ENCODE measurements at places on chromosomes 6 and 20.

DNA sequence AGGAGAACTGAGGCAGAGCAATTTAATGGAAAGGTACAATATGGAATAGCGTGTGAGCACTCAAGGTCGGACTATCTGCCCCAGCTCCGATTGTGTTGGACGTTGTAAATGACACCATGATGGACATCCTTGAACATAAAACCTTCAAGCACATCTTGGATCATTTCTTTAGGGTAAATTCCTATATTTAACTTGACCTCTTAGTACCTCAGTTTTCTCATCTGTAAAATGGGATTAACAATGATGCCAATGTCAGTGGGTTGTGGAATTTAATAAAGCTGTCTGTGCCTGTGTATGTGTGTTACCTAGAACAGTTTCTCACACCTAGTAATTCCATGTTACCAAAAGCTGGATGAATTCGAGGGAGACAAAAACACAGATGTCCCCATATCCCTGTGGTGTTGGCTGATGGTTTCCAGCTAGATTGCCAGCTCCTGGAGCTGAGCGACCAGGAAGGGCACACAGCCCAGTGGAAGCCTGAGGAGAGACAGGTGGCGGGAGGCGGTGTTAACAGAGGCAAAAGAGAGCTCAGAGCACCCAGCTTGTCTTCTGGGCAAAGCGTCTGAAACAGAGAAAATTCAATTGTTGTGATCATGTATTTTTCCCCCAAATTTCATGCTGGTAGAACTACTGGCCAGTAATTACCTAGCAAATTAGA is 32.6 kb downstream of the MDFI start:
- DNase-seq = no peak

DNA sequence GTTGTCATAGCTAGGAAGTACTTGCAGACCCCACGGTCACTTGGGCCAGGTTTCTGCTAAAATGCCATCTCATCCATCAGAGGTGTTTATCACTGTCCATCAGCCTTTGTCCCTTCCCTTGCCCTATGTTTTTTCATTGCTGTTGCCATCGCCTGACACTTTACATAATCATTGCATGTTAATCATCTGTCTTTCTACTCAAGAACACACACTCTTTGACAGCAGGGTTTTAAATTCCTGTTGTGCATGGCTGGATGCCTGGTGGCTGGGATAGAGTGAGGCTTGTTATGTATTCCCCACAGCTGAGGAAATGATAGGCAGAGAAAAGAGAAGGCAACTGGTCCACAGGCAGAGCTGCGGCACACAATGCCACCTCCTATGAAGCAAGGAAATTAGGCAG is 11.7 kb upstream of the C6orf118 start:
- no peak for DNase-seq

DNA sequence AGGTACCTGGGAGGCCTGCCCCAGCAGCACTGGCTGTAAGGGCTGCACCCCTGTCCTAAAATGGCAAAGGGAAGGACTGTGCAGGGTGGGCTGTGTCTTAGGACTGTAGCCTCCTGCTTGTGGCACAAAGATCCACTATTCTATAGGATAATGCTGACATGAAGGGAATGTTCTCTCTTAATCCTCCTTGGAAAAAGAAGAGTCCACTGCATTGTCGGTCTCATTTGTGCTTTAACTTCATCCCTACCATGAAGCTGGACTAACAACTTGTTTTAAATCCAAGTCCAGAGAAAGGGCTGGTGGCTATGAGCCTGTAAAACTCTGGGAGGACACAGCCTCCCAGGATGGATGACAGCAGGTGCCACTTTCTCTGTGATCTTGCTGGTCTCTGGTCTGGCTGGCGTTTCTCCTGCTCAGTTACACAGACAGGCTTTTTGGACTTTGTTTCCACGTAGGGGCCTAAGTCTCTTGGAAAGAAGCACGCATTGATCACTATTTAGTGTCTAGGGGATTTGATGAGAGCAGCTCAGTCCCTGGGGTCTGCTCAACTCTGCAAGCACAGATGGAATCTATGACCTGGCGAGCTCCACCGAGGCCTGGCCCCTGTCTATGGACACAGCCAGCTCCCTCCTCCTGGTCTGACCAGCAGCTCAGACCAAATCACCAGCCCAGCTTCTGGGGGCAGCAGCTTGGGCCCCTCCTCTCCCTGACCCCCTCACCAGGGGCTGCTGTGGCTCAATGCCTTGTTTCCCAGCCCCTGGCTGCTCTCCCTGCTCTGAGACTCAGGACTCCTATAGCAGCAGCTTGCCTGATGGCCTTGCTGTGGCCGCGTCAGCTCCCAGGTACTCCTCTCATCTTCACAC is 4.8 kb downstream of the CST3 start:
- no peak for DNase-seq

DNA sequence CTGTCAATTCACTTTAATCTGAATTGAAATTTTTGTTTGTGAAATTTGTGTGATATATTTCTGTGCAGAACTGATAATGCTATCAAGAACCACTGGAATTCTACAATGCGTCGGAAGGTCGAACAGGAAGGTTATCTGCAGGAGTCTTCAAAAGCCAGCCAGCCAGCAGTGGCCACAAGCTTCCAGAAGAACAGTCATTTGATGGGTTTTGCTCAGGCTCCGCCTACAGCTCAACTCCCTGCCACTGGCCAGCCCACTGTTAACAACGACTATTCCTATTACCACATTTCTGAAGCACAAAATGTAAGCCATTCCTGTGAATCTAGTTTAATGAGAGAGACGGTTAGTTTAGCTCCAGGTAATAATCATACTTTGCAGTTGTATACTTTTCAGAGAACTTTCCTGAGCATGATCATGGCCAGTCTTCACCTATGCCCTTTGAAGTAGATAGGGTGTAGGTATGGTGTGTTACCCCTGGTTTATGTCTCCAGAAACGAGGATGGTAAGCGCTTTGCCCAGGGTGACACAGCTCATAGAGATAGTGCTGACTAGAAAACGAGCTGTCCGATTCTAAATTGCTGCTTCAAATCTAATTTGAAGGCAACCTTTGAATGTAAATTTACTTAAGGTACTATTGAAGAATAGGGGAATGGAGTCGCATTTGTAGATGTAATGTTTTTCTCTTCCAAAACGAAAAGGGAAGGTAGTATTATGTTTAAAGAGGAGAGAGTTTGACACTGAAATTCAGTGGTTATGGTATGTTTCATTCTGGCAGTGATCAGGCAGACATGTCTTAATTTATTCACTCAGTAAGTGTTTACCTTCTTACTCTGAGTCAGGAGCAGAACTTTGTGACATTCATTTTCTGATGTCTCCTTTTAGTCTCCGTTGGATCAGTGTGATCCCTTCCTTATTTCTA is 11.4 kb downstream of the MYB start:
- DNase-seq = no peak

- no peak for DNase-seq
Measured at GRCh38 chr6:24252280-24252679, 105.6 kb downstream of the DCDC2 start.

DNA sequence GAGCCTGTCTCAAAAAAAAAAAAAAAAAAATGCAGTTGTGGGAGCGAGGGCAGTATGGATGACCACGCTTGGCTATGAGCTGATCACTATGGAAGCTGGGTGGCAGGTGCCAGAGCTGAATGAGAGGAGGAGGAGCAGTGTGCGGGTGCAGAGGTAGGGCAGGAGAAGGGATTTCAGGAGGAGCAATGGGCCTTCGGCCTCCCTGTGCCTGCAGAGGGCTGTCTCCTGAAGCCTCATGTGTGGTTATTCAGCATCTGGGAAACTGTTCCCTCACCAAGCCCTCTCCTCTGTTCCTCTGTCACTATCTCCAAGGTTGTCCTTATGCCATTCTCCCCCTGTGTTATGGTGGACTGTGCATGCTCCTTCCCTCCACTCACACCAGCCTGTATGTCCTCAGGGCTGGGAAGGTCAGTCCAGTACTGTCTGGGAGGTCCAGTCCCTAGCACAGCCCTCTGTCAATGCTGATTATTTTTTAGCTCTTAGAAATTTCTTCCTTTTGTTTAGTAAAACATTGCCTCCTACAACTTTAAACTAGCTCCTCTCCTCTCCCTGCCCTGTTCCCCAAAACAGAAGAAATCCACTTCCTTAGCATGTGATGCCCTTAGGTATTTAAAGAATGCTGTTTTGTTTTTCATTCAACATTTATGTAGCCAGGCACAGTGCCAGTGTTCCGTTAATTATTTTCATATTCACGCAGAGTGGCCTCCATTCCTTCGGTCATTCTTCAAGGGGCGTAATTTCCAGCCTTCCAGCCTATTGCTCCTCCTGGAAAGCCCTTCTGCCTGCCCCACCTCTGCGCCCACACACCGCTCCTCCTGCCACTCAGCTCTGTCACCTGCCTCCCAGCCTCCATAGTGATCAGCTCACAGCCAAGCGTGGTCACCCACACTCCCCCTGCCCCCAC is 48.9 kb downstream of the CNBD2 start:
- DNase-seq = no peak

DNA sequence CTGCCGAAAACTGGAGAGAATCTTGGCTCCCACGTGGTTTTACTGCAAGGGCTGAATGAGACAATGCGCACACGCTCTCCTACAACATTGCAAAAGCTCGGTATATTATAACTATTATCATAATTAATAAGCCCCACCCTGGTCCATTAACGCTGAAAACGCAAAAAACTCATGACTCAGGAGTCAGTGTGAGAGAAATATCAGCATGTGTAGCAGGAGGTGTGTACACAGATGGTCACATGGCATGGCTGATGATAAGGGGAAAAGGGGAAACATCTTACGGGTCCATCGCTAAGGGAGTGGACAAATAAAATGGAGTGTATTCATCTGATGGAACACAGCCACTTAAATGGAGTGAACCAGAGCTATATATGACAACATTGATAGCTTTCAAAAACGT is 29.2 kb downstream of the CDH22 start:
- DNase-seq = no peak

- DNase-seq = no peak
Measured at GRCh38 chr20:32528171-32528891, 56.8 kb downstream of the NOL4L start.

GRCh38 chr20:60137657-60138245 is 179.5 kb downstream of the CDH26 start:
- peak; percentile 39 for DNase-seq

DNA sequence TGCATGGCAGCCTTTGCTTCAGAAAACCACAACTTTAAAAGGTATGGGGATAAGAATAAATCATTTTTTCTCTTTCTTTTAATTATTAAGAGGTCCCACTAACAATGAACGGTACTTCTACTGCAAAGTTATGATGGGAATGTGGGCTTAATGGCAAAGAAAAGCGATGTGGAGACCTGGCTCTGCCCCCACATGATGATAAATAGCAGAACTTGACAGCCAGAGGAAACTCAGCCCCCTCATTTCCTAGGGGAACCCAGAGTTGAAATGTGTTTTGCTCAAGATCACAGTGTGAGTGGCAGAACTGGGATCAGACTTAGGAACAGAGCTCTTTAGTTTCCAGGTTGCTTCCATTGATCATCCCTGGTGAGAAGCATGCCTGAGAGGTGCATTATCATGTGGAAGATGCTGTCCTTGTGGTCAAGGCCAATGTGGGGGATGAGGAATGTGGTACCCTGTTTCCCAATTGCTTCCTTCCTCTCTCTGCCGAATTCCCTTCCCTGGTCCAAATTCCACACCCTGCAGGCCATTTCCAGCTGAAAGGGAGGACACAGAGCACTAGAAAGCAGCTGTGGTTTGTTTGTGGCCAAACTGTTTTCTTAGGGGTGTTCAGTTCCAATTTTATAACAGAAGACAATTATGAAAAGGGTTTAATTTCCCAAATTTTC is 66.0 kb downstream of the BACH2 start:
- DNase-seq = no peak

DNA sequence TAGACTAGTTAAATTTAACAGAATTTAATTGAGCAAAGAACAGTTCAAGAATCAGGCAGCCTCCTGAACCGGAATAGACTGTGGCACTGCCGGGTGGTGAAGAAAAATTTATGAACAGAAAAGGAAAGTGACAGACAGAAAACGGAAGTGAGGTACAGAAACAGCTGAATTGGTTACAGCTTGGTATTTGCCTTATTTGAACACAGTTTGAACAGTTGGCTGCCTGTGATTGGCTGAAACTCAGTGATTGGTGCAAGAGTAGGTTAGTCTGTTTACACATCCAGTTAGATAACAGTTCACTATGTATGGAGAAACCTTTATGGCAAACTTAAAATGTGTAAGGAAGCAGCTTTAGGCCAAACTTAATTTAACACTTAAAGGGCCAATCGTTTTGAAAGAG is 116.0 kb upstream of the CITED2 start:
- peak; percentile 52 for DNase-seq

DNA sequence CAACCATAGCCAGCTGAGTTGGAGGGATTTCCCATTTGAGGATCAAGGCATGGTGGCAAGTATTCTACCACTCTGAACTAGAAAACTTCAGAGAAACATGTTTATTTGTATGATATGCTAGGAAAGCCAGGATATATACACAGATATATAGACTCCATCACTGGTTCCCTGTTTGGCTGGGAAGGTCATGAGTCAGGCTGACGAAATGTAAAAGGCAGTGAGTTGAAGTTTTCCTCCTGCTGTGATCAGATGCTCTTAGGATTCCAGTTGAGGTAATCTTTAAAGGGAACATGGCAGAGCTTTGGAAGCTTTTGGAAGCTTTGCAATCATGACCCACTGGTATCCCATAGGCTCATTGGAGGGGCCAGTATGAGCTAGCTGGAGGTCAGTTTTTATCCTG is 1369.1 kb downstream of the EPHA7 start:
- no peak for DNase-seq

Measured in CD4-positive, alpha-beta T cell treated with Interleukin-2 at 100 ng/mL for 4 hours (primary cell).